Hair follicular keratinocyte (primary cell): ENCODE measurements at places on chromosomes 6 and 20. TPM values are rescaled to one million over a fixed set of nuclear protein-coding genes. Genes with fewer than 3 reads are reported as not detected.

Gene SPINT3
- not detected in 2 replicates for total RNA-seq

Gene ZSCAN16
- 0.30 and 1.5 TPM in 2 replicates for total RNA-seq

Gene BMP5
- total RNA-seq, result not detected in 2 replicates

Gene TP53TG5
- total RNA-seq, result not detected in 2 replicates

Gene OLIG3
- total RNA-seq, result not detected in 2 replicates
